Smooth muscle cell of trachea (primary cell): ENCODE measurements at places on chromosomes 1 and 21. TPM values are rescaled to one million over a fixed set of nuclear protein-coding genes. Genes with fewer than 3 reads are reported as not detected.

NTMT2 gene
- total RNA-seq = not detected in 2 replicates

DLGAP3 gene
- 0.17 TPM in 1 of 2 replicates, not detected in the other for total RNA-seq

NHLH1 gene
- total RNA-seq = not detected in 2 replicates

AGMAT gene
- total RNA-seq = 0.99 and 1.6 TPM in 2 replicates

TRIM58 gene
- under 0.01 TPM in 1 of 2 replicates, not detected in the other for total RNA-seq

CFHR4 gene
- total RNA-seq = under 0.01 TPM in 1 of 2 replicates, not detected in the other

MFSD2A gene
- 0.58 and 4.1 TPM in 2 replicates for total RNA-seq

IVL gene
- total RNA-seq = not detected in 2 replicates

LRRC38 gene
- total RNA-seq = not detected in 2 replicates

GPR61 gene
- total RNA-seq = under 0.01 TPM in 1 of 2 replicates, not detected in the other

CAMSAP2 gene
- 30.3 and 31.1 TPM in 2 replicates for total RNA-seq

TRIM46 gene
- total RNA-seq = 6.0 and 7.1 TPM in 2 replicates

ATG4C gene
- total RNA-seq = 9.6 and 9.7 TPM in 2 replicates

CYP4A22 gene
- not detected in 2 replicates for total RNA-seq

MORN1 gene
- total RNA-seq = 10.3 and 14.9 TPM in 2 replicates

ACOT11 gene
- 2.9 and 7.6 TPM in 2 replicates for total RNA-seq

C1orf185 gene
- total RNA-seq = not detected in 2 replicates

MIXL1 gene
- under 0.01 TPM in 1 of 2 replicates, not detected in the other for total RNA-seq

CADM3 gene
- total RNA-seq = not detected in 2 replicates

SUSD4 gene
- not detected in 2 replicates for total RNA-seq

TMEM240 gene
- 4.5 and 5.5 TPM in 2 replicates for total RNA-seq

TMEM82 gene
- not detected in 2 replicates for total RNA-seq

PLA2G2C gene
- total RNA-seq = not detected in 2 replicates

NPR1 gene
- total RNA-seq = 0.58 and 2.6 TPM in 2 replicates

PROX1 gene
- under 0.01 and 0.15 TPM in 2 replicates for total RNA-seq

PFDN2 gene
- total RNA-seq = 17.0 and 36.5 TPM in 2 replicates

RIIAD1 gene
- not detected in 2 replicates for total RNA-seq

FASLG gene
- total RNA-seq = not detected in 2 replicates

PRKAA2 gene
- 3.0 and 4.1 TPM in 2 replicates for total RNA-seq

CNKSR1 gene
- total RNA-seq = 0.17 TPM in 1 of 2 replicates, not detected in the other

TRIM63 gene
- 0.15 TPM in 1 of 2 replicates, not detected in the other for total RNA-seq

MAD2L2 gene
- total RNA-seq = 44.2 and 60.1 TPM in 2 replicates

VWA5B1 gene
- total RNA-seq = not detected in 2 replicates

GPR153 gene
- total RNA-seq = 6.4 and 26.5 TPM in 2 replicates

DNAJC6 gene
- total RNA-seq = 0.44 and 0.83 TPM in 2 replicates

EFHD2 gene
- 38.3 and 48.8 TPM in 2 replicates for total RNA-seq

APOBEC4 gene
- total RNA-seq = not detected in 2 replicates

DNAI4 gene
- total RNA-seq = 5.4 and 7.8 TPM in 2 replicates

OR2L13 gene
- not detected in 2 replicates for total RNA-seq

MTARC2 gene
- 6.1 and 14.2 TPM in 2 replicates for total RNA-seq

CHRM3 gene
- total RNA-seq = under 0.01 TPM in 2 replicates

ETV3L gene
- total RNA-seq = not detected in 2 replicates

CORT gene
- not detected in 2 replicates for total RNA-seq

TM2D1 gene
- 46.3 and 54.4 TPM in 2 replicates for total RNA-seq

SLAMF8 gene
- total RNA-seq = not detected in 2 replicates

LPAR3 gene
- 24.0 and 33.5 TPM in 2 replicates for total RNA-seq

KRTAP7-1 gene
- not detected in 2 replicates for total RNA-seq

ERG gene
- total RNA-seq = 0.44 TPM in 1 of 2 replicates, not detected in the other

FCRL5 gene
- total RNA-seq = not detected in 2 replicates

FAM43B gene
- 0.33 TPM in 1 of 2 replicates, not detected in the other for total RNA-seq

SH2D2A gene
- total RNA-seq = not detected in 2 replicates

GPX7 gene
- total RNA-seq = 35.1 and 45.2 TPM in 2 replicates

LAMC2 gene
- total RNA-seq = 2.3 and 7.7 TPM in 2 replicates

LAMC1 gene
- 539 and 796 TPM in 2 replicates for total RNA-seq

USH2A gene
- total RNA-seq = under 0.01 TPM in 1 of 2 replicates, not detected in the other

MAP3K7CL gene
- 22.7 and 23.3 TPM in 2 replicates for total RNA-seq
